ENCODE measurements at places on chromosomes 7 and 10.

GRCh38 chr7:31002256-31002655 lies 38.5 kb downstream of the GHRHR start:
- no peak for ATAC-seq

DNA sequence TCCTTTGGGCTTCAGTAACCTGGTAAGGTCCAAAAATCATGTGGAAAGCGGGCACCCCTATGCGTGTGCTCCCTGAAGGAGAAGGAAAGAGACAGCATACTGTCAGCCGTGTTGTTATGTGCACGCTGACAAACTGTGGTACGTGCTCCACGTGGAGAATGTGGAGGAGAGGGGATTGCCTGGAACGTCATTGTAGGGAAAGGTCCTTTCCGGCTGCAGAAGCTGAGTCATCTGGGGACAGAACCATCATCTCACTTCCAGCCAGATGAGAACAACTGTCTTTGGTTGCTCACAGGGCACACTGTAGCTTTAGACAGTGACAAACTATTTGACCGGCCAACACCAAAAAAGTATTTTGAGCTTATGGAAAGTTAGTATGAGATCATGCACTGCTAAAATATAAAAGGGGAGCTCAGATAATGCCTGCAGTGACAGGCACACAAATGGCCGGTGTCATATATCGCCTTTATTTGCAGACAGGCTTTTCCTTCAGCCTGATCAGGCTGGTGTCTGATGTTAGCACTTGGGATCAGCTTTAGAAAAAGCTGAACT lies 38.8 kb upstream of the GRB10 start:
- ATAC-seq, result no peak

- no peak for ATAC-seq
These were observed 24.2 kb upstream of the LIPN start for GRCh38 chr10:88735661-88736060.

DNA sequence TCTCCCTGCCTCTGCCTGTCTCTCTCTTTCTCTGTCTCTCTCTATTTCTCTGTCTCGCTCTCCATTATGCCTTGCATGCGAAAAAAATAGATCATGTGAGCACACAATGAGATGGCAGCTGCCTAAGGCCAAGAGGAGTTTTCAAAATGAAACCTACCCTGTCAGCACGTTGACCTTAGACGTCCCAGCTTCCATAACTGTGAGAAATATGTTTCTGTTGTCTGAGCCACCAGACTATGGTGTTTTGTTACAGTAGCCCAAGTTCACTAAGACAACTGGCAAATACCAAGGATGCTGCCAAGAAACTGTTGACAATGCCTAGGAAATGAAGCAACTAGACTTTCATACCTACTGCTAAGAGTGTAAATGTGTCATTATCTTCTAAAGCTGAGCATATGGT lies 70.6 kb upstream of the PLXDC2 start:
- no peak for ATAC-seq

DNA sequence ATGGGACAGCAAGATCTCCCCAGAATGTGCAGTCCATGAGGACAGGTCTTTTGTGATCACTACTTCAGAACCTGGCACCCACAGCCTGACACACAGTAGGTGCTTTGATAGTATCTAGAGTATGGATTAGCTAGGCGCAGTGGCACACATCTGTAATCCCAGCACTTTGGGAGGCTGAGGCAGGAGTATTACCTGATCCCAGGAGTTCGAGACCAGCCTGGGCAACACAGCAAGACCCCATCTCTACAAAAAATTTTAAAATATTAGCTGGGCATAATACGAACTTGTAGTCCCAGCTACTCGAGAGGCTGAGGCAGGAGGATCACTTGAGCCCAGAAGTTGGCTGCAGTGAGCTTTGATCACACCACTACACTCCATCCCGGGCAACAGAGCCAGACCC lies 22.3 kb upstream of the ARPC1B start:
- no peak for ATAC-seq

DNA sequence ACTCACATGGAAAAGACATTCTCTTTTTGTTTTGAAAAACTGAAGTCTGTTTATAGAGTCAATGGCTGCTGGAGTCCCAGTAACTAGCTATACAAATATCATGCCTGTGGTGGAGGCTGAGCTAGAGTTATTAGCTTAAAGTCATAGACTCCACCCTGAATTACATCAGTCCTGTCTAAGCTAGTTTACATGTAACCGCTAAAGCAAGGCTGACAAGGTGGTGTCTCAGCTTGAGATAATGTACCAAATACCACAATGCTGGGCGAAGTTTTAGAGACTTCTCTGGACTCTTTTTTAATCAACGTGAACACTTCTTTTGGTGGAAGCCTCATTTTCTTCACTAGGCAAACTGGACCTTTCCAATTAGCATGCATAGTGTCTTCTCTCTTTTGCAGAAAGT lies 219.4 kb downstream of the ANK3 start:
- no peak for ATAC-seq

GRCh38 chr7:98110249-98111022 lies 3.8 kb downstream of the LMTK2 start:
- no peak for ATAC-seq

DNA sequence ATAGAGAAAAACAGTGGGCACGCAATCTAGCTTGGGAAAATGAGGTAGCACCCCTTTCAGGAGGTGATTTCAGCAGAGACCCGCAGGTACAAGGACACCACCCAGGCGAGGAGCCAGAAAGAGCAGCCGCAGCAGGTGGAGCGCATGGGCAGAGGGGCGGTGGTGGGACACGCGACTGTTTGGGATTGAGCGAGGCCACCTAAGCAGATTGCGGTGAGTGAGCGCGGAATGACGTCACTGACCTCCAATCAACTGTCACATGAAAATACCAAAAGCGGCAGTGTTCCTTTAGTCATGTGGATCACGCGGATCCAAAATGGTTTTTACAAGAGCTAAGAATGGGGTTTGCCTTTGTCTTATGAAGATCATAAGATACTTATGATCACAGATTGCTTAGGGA lies 40.2 kb upstream of the SLC26A3 start:
- no peak for ATAC-seq
